ENCODE measurements at places on chromosomes 13 and 19. TPM values are rescaled to one million over a fixed set of nuclear protein-coding genes. Genes with fewer than 3 reads are reported as not detected.

BRME1 gene
- total RNA-seq: 0.35 TPM

DNA sequence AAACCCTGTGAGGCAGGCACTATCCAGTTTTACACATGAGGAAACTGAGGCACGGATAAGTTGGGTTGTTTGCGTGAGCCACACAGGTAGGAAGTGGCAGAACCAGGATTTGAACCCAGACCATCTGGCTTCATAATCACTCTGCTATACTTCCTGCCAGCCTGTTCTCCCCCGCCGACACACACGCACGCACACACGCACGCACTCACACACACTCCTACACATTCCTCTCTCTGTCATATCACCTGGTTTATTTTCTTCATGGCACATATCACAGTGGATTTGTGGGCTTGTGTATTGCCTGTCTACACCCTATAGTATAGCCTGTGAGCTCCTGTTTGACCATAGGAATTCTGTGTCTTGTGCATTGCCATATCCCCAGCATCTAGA is 140.0 kb downstream of the SIPA1L3 start:
- no peak for DNase-seq

- DNase-seq: no peak
Observed at GRCh38 chr13:22017226-22017625, 346.4 kb downstream of the FGF9 start.

GRCh38 chr13:77516342-77516789 is 19.1 kb upstream of the SCEL start:
- DNase-seq: peak; percentile 97

DNA sequence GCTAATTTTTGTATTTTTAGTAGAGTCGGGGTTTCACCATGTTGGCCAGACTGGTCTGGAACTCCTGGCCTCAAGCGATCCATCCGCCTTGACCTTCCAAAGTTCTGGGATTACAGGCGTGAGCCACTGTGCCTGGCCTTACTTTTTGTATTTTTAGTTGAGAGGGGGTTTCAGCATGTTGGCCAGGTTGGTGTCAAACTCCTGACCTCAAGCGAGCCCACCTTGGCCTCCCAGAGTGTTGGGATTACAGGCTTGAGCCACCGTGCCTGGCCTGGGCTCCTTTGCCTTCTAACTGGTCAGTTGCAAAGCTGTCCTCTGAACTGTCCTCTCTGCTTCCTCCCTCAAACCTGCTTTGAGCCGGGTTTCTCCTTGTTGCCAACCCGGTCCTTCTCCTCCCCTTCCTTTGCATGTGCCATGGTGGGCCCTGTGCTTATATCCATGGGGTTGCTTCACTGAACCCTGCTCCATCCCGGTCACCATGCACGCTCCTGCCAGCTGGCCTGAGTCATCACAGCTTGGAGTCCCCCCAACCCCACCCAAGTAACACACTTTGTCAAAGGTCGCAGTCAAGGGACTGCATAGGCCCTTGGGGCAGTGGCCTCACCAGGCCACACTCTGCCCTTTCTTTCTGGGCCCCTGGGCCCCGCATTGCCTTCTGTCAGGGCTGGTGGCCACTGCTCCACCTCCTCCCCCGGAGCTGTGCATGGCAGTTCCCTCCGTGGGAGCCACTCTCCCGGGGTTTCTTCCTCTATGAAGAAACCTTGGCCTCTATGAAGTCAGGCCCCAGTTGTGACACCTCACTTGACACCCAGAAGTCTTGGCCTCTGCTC is 21.2 kb downstream of the WTIP start:
- DNase-seq: no peak

ARHGAP35 gene
- 19.6 TPM for total RNA-seq

PEG3 gene
- total RNA-seq: 1.0 TPM

GRCh38 chr13:41934120-41934519 is 26.8 kb downstream of the VWA8 start:
- DNase-seq: no peak

GRCh38 chr13:112876305-112877000 is 92.6 kb upstream of the MCF2L start:
- DNase-seq: no peak

GRCh38 chr19:30450835-30451321 is 78.7 kb downstream of the ZNF536 start:
- DNase-seq: no peak

DNA sequence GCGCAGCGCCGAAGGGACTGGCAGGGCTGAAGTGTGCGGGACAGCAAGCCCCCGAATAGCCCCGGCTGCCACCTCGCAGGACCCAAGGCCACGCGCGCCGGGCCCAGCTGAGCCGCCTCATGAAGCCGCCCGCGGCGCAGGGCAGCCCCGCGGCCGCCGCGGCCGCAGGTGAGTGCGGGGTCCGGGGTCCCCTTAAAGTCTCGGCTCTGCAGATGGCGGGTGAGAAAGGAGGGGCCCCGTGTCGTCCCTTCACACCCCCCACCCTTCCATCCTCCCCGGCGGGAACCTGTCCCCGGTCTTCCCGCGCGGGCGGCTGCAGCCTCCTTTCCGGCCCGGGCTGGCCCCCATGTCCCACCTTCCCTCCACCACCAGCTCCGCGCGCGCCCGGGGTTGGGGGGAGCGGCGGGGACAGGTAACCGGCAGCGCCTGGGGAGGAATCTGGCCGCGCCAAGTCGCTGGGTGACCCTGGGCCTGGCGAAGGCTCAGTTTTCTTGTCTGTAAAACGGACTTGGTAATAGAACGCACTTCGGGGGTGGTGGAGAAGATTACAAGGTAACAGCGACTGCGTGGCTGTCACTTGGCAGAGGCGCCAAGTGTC is 338 bp downstream of the RGCC start:
- DNase-seq: no peak

DNA sequence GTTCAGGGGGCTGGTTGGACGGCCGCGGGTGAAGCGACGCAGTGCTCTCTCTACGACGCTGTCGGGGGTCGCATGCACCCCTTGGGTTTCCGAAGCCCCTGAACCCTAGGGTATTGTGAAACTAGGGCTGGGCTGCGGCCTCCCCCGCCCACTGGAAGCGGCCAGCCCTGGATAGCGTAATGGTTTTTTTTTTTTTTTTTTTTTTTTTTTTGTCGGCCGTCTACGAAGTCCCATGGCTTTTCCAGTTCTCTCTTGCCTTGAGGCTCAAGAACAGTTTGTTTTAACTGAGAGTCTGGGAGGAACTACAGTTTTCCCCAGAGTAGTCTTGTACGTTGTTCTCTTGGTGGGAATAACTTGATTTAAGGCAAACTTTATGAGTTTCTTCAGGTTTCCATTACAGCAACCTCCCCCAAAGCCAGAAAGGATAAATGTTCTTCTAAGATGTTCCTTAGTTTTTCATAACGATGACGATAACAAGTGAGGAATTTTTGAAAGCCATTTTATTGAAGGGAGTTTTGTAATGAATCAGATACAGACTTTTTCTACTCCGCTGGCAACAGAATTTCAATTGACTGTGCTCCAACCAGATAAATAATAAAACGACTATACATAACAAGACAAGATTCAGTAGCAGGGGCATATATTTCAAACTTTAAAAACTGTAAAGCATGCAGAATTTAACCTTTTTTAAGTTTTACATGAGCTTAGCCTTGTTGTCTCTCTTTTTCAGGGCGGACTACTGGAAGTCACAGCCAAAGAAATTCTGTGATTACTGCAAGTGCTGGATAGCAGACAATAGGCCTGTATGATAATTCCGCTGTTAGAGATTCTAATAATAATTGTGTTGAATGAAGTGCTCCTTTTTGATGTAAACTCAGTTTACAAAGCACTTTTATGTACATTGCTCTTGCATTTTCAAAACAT is 867 bp downstream of the WBP4 start:
- peak; percentile 75 for DNase-seq

DNA sequence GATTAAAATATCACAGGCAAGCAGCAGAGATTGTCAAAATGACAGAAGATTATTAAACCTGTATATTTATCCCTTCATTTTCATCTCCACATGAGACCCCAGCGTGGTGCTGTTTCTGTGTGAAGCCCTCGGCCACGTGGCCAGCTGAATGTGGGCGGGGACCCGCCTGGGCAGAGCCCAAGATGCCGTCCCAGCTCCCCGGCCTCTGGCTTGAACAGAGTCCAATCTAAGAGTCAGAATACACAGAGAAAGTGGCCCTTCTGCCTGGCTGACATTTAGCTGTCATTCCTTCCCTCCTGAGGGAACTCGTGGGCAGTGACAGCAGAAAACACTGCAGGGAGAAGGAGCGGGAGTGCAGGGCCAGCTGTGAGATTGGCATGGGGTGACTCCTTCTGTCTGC is 34.9 kb upstream of the UQCRFS1 start:
- DNase-seq: no peak

DNA sequence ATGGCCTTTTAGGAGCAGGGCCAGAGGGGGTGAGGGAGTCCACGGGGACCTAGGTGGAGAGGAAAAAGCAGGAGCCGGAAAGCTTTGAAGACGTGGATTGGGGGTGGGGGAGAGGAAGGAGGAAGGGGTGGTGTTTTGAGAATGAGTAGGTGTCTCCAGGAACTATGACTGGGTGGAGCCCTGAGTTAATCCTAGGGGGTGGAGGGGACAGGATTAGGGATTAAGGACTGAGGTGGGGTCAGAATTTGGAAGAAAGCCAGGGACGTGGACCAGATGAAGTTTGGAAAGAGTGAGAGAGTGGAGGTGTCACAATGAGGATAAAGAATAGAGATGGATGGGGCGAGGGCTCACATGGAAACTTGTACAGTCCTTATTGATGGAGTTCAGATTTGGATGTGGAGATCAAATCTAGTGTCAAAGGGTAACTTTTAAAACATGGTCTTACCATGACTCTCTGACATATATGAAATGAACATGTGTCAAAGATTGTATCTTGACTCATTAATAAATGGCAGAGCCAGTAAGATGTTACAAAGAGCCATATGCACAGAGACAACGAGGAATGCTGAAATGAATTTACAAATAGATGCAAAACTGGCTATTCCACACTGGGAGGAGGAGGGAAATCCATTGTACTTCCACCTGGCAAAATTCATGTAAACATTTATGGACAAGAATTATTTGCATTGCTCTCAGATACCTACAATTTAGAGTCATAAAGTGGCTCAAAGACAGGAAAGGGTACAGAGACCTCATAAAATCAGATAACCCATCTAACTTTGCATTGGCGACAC is 1.7 kb upstream of the KLK13 start:
- DNase-seq: no peak

DNA sequence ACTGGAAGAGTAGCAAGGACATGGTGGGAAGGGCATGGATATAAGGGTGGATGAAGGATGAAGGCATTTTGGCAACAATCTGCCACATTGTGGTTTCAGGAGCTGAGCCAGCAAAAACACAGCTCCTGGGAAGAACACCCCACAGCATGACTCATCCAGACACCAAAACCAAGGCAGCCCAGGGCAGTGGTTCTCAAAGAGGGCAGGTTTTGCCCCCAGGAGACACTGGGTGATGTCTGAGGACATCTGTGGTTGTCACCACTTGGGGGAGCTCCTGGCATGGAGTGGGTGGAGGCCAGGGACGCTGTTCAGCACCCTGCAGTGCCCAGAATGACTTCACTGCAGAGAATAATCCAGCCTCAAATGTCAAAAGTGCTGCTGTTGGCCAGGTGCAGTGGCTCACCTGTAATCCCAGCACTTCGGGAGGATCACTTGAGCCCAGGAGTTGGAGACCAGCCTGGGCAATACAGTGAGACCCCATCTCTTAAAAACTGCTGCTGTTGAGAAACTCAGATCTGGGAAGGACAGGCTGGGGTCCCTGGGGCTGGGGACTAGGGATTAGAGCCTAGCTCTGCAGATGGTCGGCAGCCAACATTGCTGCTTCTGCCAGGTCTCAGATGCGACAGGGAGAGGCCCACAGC is 16.1 kb downstream of the ZFR2 start:
- peak; percentile 78 for DNase-seq

GRCh38 chr13:41942462-41943094 is 18.3 kb downstream of the VWA8 start:
- DNase-seq: peak; percentile 60

- no peak for DNase-seq
Observed at GRCh38 chr13:25762281-25762680, 289.5 kb downstream of the SHISA2 start.

GRCh38 chr13:30295116-30295515 is 12.2 kb downstream of the KATNAL1 start:
- DNase-seq: no peak

- no peak for DNase-seq
Observed at GRCh38 chr19:55341595-55342531, 2.2 kb downstream of the KMT5C start.

DNA sequence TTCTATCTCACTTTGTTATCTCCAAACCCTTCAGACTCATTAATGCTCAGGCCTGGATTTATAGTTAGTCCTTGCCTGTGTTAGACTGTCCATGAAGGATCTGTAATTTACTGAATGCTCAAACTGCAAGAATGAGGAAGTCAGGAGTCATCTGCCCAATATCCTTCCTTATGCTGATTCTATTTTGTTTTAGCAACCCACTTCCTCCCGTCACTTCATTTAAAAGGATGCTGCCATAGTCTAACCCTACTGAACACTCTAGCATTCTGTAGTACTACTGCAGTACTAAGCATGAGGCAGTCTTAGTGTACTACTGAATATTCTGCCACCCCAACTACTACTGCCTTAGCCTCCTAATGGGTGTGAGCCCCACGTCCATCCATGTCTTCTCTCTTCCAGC is 1.5 kb downstream of the FCAR start:
- DNase-seq: no peak

MADCAM1 gene
- not detected for total RNA-seq

DNA sequence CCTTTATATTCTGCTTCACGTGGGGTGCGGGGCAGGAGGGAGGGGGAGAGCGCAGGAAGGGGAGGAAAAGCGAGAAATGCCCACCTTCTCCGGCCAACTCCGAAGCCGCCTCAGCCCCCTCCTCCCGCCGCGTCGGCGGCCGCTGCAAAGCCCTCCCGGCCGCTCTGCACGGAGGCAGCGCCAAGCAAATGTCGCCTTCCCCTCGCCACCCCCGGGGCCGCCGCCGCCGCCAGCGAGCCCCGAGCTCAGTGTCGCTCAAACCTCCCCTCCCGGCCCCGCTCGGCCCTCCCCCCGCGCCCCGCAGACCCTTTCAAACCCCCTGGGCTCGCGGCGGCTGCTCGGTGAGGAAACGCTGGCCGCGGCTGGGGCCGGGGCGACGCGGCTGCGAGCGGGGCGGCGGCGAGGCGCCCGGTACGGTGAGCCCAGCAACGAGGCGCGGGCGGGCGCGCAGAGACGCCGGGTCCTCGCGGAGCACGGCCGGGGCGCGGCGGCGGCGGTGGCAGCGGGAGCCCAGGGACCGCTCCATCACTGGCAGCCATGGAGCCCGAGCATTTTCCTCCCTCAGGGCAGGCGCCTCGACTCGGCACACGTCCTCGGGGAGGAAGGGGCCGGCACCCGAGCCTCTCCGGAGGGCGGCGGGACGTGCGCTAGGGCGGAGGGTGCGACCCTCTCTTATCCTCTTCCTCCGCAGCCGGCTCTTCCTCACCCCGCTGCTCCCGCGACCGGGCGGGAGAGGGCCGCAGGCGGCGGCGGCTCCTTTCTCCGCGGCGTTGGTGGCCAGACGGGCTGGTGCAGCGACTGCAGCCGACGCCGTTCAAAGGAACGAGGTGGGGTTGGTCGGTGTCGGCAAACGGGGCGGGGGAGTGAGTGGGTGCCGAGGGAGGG is 463 bp upstream of the TSC22D1 start:
- DNase-seq: no peak

- DNase-seq: no peak
Observed at GRCh38 chr13:26760832-26761582, 421 bp upstream of the GPR12 start.

ZNF667 gene
- total RNA-seq: 3.3 TPM

GRCh38 chr13:29383476-29383875 is 212.0 kb downstream of the SLC7A1 start:
- no peak for DNase-seq

- no peak for DNase-seq
Observed at GRCh38 chr13:55569514-55569913, 1571.2 kb upstream of the PRR20A start.

OCEL1 gene
- total RNA-seq: 4.5 TPM

MIPEP gene
- 32.6 TPM for total RNA-seq

CASP14 gene
- total RNA-seq: not detected

GPC6 gene
- total RNA-seq: 23.8 TPM

KLK14 gene
- total RNA-seq: not detected
